ENCODE measurements at places on chromosomes 1 and 21. TPM values are rescaled to one million over a fixed set of nuclear protein-coding genes. Genes with fewer than 3 reads are reported as not detected.

DNA sequence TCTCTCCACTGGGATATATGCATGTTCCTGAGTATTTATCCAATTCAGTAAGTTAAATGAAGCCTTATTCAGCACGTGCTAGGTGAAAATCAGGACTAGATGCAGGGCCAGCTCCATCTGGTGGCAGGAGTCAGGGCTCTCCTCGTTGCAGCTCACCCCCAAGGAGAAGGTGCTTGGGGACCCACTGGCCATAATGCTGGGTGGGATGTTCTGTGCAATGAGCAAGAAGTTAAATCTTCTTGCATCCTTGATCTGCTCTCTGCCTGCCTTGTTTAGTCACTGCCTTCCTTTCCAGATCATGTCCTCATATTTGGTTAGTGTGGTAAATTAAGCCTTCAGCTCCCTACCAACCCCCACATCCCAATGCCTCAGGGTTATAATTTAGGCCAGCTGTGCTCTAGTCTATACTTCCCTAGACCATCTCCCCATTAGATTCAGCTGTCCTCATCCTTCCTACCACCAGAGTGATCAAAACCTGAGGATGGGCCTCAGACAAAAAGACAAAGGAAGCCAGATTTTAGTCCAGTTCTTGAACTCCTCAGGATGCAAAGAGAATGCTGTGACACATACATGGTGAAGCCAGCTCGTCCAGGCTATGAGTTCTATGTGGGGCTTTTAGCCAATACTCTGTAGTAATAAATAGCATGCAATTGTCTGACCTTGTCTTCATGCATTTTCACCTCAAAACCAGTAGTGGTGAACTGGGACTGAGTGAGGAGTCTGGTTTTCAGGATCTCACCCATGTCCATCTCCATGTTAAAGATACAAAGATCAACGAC is 55.9 kb downstream of the SEC16B start:
- H3K27ac ChIP-seq, result no peak overlapping the region
- H3K4me1 ChIP-seq, result no peaks in the 10 kb centered on the region
- H3K4me3 ChIP-seq, result no peak overlapping the region
- no peak for DNase-seq
- H3K36me3 ChIP-seq, result no peaks in the 10 kb centered on the region

Gene SLC27A3
- total RNA-seq, result 89.8 TPM

Gene DCDC2B
- total RNA-seq, result not detected

Gene RPE65
- not detected for total RNA-seq

GRCh38 chr1:205630241-205630640 is 1.6 kb downstream of the ELK4 start:
- H3K27ac ChIP-seq, result peak overlapping the region; percentile 89
- peaks cover 4% of the 10 kb centered on the region for H3K36me3 ChIP-seq
- H3K4me1 ChIP-seq, result peaks cover 29% of the 10 kb centered on the region
- DNase-seq, result no peak
- no peaks in the 10 kb centered on the region for H3K27me3 ChIP-seq

GRCh38 chr21:38759413-38759812 is 46.3 kb upstream of the ETS2 start:
- H3K27ac ChIP-seq, result no peak overlapping the region
- H3K36me3 ChIP-seq, result no peaks in the 10 kb centered on the region
